Left cardiac atrium (tissue), 4 donors: ENCODE measurements at places on chromosomes 4 and X.

DNA sequence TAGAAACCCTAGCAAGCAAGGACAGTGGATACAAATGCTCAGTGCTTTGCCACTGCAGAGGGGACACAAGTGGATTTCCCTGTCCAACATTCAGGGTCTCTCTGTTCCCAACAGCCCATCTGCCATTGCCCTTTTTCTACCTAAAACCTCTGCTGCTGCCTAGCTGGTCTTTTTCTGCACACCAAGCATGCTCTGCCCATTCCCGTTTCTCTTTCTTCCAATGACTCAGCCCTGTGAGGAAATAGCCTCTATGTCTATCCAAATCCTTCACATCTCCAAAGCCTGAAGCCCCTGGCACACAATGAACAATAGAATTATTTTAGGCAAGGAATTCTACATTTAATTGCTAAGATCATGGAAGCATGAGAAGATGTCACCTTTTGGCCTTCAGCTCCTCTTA, 5.7 kb upstream of the AMELX start:
- no peak for DNase-seq

DNA sequence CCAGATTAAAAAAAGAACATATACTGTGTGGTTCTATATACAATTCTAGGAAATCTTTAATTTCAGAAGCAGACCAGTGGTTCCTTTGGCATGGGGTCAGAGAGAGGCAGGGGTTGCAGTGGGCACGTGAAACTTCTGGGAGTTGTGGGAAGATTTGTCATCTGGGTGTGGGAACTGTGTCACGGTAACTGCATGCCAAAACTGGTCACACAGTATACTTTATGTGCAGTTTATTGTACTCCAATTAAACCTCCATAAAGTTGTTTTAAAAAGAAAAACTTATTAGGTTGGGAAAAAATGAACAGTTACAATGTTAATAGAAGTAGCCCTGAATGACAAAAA, 26.7 kb upstream of the STS start:
- no peak for DNase-seq

DNA sequence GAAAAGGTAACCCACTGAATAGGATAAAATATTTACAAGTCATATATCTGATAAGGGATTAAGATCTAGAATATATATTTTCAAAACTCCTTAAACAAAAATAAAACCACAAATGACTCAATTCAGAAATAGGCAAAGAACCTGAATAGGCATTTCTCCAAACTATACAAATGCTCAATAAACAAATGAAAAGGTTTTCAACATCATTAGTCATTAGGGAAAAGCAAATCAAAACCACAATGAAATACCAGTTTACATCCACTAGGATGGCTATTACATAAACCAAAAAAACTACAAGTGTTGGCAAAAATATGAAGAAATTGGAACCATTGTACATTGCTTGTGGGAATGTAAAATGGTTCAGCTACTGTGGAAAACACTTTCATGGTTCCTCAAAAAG, 167.0 kb upstream of the GALNT7 start:
- no peak for DNase-seq

DNA sequence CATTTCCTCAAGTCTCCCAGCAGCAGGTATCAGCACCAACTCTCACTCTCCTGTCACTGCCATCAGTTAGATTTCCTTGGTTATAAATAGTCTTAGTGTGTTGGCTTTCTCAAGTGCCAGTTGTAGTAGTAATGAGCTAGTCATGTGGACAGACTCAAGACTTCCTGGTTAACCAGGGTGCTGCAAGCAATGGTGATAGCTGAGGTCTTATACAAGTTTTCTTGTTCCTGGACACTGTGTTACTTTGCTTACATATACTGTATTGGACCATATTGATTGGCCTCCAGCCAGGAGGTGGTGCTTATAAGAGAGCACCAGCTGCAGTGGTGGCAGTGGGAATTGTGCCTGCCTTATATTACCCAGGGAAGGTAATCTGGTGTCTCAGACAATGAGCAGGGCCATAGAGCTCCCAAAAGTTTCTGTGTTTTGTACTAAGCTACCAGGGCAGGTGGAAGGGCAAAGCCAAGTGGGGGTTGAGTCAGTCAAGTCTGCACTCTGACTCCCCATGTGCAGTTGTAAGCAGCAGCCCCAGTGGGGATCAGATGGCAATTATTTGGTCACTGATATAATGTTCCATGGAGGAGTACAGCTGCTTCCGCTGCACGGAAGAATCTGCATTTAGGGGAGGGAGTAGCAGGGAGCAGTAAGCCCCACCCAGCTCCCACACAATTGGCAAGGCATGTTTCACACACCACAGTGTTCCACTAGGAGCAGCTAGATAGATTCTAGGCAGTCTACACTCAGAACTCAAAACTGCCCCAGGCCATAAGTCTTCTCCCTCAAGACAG, 24.1 kb upstream of the ZDHHC15 start:
- no peak for DNase-seq

DNA sequence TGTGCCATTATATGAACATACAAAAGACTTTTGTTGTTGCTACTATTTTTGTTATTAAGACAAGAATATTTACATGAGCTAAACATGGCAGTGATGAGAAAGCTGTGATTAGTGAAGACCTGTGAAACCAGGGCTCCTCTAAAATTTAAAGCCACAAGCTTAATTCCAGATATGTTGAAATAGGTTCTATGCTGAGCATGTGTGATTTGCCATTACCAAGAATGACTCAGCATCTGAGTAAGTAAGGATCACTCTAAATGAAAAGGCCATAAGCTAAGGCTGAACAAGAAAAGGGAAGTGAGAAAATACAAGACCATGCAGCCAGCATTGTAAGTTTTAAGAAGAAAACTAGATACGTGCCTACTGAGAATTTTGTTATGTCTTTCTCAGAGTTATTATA, 75.9 kb upstream of the CAMK2D start:
- DNase-seq = no peak

GRCh38 chr4:46274717-46275116, 115.2 kb downstream of the GABRA2 start:
- no peak for DNase-seq

DNA sequence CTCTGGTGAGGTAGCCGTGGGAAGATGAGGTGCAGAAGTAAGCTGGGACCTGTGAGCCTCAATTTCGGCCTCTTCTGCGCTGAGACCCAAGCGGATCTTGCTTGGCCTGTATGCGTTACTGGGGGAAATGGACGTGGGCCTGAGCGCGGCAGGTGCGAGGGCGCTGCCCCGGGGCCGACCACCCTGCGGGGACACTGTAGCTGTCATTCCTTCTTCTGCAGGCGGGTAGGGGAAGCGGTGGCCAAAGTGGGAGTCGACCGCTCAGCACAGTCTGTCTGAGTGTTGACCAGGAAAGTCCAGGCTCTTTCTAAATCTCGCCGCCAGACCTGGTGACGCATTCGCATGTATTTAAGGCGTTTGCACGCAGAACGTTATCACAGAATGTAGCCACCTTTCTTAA, 3.3 kb upstream of the LRAT start:
- no peak for DNase-seq

DNA sequence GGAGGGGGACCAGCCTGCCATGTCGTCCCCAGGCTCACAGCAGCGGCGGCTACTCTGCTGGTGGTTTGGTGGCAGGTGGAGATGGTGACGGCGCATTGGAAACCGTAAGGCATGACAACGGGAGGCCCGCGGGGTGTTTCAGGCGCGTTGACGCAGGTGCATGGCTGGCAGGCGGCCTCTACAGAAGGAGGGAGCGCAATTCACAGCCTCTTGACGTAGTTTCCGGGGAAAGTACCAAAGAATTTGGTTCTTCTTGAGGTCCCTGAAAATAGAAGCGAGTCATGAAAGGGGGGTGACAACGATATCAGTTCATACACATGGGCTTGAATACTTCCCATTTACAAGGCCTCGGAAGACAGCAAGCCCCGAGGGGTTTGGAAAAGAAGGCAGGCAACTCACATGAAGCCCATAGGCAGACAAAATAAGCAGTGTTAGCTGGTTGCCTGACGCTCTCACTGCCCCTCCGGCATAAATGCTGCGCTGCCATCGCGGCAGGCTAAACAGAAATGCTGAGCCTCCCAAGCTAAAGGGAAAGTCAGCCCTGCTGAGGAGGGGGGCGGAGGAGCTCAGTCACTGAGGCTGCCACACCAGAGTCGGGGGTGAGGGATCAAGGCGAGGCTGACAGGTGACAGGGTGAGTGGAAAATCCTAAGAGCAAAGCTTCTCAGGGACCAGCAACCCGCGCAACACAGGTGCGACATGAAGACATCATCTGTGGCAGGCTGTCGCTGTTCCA, 52.3 kb upstream of the PDLIM3 start:
- no peak for DNase-seq

GRCh38 chrX:55056820-55057674, 17.8 kb upstream of the PAGE2B start:
- no peak for DNase-seq

DNA sequence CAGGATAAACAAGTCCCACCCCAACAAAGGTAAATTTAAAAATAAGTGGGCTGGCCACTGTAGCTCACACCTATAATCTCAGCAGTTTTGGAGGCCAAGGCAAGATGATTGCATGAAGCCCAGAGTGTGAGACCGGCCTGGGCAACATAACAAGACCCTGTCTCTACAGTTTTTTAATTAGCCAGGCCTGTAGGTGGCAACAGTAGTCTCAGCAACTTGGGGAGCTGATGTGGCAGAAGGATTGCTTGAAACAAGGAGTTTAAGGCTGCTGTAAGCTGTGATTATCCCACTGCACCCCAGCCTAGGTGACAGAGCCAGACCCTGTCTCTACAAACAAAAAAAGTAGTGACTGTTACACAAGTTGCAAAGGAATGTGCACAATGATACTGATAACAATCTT, 74.6 kb upstream of the FAAH2 start:
- DNase-seq = no peak

- DNase-seq = peak; percentile 27
Observed at GRCh38 chrX:153649178-153649914, 2.3 kb downstream of the DUSP9 start.

- no peak for DNase-seq
Observed at GRCh38 chr4:54659749-54660535, 2.2 kb downstream of the KIT start.

GRCh38 chr4:52052475-52052780, 1.3 kb downstream of the SPATA18 start:
- no peak for DNase-seq

DNA sequence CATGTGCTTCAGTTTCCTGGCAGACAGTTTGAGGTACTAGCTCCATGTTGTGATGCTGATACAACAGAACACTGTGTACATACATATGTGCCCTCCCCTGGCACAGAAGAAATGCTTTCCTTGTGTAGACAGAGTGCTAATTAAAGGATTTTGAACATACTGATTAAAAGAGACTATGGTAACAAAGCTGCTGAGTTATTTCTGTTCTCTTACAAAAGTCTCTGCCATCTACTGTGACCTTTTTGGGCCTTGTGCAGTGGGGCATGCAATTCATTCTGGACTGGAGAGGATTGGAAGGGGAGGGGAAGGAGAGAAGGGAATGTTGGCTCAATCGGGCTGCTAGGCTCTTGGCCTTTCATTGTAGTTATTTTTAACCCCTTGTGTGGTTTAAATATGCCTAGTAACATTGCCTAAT, 6.0 kb downstream of the PDLIM5 start:
- DNase-seq = no peak

GRCh38 chrX:83022020-83022419, 486.1 kb upstream of the POU3F4 start:
- no peak for DNase-seq

DNA sequence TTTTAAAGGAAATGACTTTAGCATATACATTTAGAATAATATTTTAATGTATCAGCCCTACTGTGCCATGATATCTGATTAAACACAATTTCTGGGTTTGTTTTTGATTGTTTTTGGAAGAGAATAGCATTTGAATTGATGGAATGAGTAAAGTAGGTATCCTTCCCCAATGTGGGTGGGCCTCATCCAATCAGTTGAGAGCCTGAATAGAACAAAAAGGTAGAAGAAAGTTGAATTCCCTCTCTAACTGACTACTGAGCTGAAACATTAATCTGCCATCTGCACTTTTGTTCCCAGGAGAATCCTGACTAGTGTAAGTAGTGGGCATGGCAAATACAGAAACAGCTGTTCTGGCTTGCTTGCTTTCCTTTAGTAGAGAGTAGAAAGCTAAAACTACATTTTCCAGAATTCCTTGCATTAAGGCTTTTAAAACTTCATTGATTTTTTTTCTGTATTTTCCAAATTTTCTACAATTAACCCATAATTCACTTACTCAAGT, 9.7 kb upstream of the SEC24D start:
- DNase-seq = no peak

DNA sequence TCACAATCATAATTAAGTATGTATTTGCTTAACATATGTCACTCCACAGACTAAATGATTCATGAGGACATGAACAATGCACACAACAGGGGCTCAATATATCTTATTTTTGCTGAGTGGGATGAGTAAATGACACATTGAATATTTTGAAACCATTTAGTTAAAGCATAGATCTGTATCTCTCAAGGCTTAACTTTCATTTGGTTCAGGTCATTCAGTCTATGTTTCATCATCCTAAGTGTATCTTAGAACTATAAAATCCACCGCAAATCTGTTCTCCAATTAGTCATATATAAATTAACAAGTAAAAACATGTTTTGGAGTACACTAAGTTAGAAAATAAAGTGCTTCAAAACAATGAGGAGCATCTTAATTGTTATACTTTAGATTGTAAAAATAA, 45.8 kb downstream of the AREG start:
- no peak for DNase-seq

DNA sequence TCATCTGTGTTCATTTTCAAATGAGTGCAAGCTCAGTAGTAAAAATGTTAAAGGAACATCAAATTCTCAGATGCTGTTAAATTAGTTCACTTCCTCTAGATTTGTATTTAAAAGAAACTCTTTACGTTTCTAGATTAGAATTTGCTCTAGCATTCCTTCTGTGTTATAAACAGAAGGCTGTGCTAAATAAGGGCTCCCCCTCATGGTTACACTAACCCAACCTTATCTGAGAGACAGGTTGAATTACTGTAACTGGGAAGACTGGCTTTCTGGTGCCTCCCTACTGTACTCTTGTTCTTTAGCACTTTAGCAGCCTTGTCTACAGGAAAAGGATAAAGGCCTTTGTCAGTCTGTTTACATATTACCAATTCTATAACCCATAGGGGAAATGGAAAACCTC, 56.8 kb downstream of the RXFP1 start:
- DNase-seq = no peak

DNA sequence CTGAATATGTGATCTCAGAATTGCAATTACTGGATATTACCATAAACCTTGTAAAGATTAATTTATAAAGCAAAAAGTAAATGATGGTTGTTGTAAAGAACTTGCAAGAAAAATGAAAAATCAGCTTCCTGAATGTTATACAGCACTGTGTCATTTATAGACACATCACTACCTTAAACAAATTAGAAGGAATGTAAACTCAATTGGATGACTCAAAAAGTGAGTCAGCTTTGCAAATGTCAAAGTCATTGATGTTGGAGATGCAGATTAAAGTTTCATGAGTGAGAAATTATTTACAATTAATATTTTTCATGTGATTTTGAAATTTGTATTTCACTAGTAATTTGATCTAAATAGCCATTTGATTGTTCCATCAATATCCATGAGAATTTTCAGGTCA, 193.2 kb downstream of the RAPGEF2 start:
- DNase-seq = no peak

DNA sequence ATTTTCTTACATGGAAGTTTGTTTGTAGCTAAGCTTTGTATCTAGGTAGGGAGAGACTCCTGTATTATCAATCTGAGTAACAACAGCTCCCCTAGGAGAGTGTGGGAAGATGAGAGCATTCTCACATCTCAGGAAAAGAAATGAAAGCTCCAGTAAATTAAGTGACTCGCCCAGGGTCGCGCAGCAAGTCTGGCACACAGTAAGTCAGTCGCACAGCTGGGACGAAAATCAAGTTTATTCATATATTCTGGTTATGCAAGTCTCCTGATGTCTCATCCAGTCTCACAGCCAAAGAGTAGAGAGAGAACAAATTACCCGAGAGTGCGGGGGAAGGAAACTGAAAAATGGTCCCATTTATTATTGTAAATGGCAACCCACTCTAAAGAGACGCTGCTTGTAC, 216.1 kb downstream of the STK32B start:
- no peak for DNase-seq
